Gastrocnemius medialis (tissue), 4 donors: ENCODE measurements at places on chromosomes 6 and 20. TPM values are rescaled to one million over a fixed set of nuclear protein-coding genes. Genes with fewer than 3 reads are reported as not detected.

DNA sequence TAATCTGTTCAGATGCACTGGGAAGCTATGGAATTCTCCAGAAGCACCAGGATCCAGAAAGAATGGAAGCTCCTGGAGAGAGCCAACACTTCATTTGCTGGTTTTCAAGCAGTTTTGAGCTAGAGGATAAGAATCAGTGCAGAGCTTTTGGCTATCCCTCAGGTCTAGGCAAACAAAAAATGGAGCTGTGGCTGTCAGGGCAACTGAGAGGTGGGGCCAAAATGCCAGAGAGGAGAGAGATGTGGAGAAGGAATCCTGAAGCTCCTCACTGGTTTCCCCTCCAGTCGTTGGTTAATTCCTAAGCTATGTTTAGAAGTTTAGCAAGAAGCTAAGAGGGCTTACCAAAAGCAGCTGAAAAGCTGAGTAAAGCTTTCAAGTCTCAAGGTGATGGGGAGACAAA, 294.2 kb upstream of the JARID2 start:
- DNase-seq, result no peak

- no peak for DNase-seq
Observed at GRCh38 chr6:41561931-41562911, 16.0 kb downstream of the FOXP4 start.

- DNase-seq, result no peak
Observed at GRCh38 chr6:2257363-2257762, 12.0 kb upstream of the GMDS start.

C20orf144 gene
- not detected for total RNA-seq

DNA sequence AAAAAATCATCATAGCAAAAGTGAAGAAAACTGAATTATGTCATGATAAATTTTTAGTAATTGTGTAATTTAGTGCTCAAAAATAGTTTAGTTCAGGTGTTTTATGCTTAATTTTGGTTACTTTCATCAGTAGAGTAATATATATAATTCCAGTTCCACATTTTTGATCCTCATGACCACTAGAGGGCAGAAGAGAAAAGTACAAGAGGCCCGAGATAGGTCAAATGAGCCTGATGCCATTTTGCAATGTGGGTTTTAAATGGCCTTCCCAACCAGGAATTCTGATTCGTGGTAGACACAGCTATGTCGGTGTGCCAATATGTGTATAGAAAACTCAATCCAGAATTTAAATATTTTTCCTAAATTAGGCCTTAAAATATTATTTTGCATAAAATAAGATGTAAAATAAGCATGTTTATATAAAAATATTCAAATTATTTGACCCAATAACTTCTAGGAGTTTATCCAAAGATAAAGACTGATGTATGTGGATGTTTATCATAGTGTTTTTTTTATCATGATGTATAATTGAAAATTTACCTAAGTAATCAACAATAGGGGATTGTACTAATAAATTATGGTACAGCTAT, 159.7 kb upstream of the RPS6KA2 start:
- no peak for DNase-seq

DNA sequence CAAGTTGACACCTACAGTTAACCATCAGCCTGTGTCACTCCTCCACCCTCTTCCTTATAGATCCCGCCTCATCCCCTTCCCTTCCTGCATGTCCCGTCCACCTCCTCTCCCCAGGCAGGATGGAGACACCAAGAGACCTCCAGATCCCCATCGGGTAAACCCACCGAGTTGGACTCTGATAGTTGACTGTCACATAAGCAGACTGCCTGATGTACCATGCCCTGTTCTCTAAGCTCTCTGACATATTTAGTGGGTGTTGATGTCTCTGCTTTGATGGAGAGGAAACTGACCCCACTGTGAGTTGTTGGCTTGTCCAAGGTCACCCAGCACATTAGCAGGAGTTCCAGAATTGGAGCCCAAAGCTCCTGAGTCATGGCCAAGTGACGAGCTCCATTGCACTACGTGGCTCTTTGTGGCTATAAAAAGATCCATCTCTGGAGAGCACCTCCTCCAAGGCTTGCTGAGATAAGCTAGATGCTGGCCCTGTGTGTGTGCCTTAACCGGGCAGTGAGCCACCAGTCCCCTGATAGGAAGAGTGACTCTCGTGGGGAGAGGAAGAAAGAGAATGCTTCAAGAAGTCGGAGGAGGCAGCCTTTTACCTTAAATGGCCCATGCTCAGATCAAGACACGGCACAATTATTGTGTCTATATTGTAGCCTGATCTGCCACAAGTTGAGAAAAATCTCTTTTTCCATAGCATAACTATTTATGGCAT, 236.0 kb upstream of the ECI2 start:
- peak; percentile 88 for DNase-seq

OARD1 gene
- total RNA-seq, result 14.3 TPM

DNA sequence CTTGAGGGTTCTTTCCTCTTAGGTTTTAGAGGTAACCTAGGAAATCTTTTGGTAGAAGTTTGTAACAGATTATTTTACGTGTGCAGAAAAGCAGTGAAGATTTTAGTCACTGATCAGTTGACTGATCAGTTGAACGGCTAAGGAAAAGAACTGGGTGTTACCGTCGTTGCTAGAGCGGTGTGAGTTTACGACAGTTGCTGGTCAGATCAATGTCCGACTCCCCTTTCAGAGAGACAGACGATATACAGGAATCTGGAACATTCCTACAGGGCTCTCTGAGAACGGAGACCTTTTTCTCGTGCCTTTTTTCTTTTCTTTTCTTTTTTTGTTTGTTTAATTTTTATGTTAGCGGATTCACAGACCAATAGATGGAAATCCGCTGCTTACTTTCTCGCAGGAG, 132.1 kb upstream of the ZNF184 start:
- no peak for DNase-seq

ELOVL2 gene
- 0.07 TPM for total RNA-seq

DNA sequence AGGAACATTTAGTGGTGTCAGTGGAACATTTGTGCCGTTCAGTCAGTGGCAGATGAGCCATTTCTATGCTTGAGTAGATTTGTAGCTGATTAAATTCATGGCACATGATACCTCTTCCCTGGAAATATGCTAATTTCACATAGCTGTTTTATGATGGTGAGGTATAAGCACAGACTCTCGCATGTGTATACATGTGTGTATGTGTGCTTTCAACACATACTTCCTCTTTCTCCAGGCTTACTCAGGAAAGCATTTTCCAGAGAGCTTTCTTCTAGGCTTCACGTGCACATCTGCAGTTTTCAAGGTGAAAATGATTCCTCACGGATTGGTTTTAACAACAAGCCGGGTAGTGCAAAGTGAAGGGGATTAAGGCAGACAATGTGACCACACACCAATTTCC, 396.5 kb downstream of the HDGFL1 start:
- DNase-seq, result no peak

HLA-DMA gene
- 5.1 TPM for total RNA-seq

BEND6 gene
- 0.97 TPM for total RNA-seq

TGM2 gene
- total RNA-seq, result 57.6 TPM

GGTLC1 gene
- total RNA-seq, result not detected

- DNase-seq, result peak; percentile 55
Observed at GRCh38 chr6:158072083-158072721, 90.5 kb downstream of the SYNJ2 start.

- DNase-seq, result no peak
Observed at GRCh38 chr6:35141007-35141655, at the start of gene TCP11. TSS of gene TCP11 (minus strand) at chr6:35141339. CDS start at chr6:35140870, 469 bp downstream.

TMEM244 gene
- not detected for total RNA-seq

BPIFA1 gene
- total RNA-seq, result not detected

- DNase-seq, result no peak
Observed at GRCh38 chr6:143585241-143585640, 73.7 kb upstream of the FUCA2 start.

- peak; percentile 4 for DNase-seq
Observed at GRCh38 chr20:64104667-64105451, 2.5 kb downstream of the NPBWR2 start.

GHRH gene
- not detected for total RNA-seq

- DNase-seq, result no peak
Observed at GRCh38 chr6:168278904-168279303, 40.7 kb downstream of the DACT2 start.

GRCh38 chr6:48183811-48184605, 73.0 kb upstream of the PTCHD4 start:
- DNase-seq, result no peak

- peak; percentile 67 for DNase-seq
Observed at GRCh38 chr6:151240036-151240685, 394 bp downstream of the AKAP12 start.

DNA sequence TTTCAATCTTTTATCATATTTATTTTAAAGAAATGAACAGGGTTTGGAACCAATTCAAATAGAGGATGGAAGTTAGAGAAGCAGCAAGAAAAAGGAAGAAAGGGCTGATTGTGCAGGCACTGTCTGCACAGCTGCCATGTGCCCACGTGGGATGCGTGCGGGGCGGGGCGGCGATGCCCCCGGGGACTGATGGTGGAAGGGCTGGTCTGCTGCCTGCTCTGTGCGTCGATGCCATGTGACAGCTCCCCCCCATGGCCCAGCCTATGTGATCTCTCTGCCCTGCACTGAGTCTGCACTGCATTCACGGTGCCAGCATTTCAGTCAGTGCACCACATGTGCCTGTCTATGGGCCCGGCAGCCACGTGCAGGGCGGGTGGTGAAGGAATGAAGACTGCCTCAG, 96.4 kb downstream of the IRF4 start:
- DNase-seq, result no peak

- DNase-seq, result no peak
Observed at GRCh38 chr6:38182426-38182825, 362.9 kb downstream of the ZFAND3 start.

- no peak for DNase-seq
Observed at GRCh38 chr20:45111799-45112471, 3.0 kb downstream of the WFDC5 start.

GRCh38 chr6:19535351-19535750, 301.8 kb upstream of the ID4 start:
- DNase-seq, result no peak

GRCh38 chr6:157104803-157105202, 218.5 kb downstream of the TMEM242 start:
- no peak for DNase-seq

GRCh38 chr6:140729521-140729920, 1355.1 kb upstream of the CITED2 start:
- DNase-seq, result no peak

MAK gene
- total RNA-seq, result not detected

- DNase-seq, result no peak
Observed at GRCh38 chr6:48641544-48641943, 530.5 kb upstream of the PTCHD4 start.

GRCh38 chr20:41365777-41366545, 657 bp downstream of the EMILIN3 start:
- DNase-seq, result no peak

GRCh38 chr20:25539742-25540672, 45.3 kb downstream of the NINL start:
- no peak for DNase-seq

- DNase-seq, result no peak
Observed at GRCh38 chr6:3627501-3627900, 124.0 kb downstream of the PXDC1 start.

EEF1A2 gene
- 2,267 TPM for total RNA-seq

DNA sequence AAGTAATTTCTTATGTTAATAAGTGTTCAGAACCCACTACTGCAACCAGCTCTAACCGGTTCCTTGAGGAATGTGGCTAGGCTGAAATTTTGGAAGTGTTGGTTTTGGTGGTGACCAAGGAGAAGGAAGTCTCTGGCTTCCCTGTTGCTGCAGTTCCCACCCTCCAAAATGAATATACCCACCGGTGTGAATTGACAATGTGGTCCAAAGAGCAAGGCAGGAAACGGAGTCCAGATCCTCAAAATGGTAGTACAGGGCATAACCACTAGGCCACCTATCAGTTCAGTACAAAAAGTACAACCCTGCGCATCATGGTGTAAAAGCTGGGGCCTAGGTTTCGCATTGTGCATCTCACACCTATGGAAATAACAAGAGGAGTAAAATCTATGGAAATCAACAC, 2.8 kb downstream of the ADNP start:
- no peak for DNase-seq

GRCh38 chr6:94862112-94862511, 715.2 kb upstream of the MANEA start:
- DNase-seq, result no peak

DNA sequence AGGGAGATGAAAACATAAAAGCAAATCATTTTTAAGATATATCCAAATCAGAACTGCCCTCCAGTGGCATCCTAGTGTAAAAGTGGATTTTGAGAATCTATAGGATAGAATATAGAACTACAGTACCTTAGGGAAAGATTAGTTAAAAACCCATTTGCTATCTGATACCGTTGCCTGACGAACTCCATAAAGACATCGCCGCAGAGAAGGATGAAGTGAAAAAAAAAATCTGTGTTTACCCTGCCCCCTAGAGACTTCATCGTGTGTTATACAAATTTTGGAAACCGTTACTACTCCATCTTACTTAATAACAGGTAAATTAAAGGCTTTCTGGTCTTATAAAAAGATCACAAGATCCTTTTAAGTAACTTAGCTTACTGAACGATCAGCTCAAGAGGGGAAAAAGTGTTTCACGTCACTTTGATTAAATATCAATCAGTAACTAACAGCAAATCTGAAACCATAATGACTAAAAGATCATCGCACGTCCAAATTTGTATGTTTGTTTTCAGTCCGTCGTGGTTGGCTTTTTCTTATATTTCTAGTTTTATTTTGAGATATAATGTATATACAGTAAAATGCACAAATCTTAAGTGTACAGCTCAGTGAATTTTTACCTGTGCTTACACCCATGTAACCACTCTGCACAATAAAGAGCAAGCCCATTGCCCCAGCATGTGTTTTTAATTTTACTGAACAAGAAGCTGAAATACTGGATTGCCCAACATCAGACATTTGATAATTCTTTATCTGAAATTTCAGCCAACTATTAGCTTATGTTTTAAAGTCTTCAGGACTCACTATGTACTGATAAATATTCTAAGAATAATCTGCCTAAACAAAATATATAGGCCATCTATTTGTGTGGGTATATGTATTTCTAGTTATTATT, 881 bp upstream of the MCM3 start:
- DNase-seq, result no peak

AURKA gene
- 11.3 TPM for total RNA-seq

DNA sequence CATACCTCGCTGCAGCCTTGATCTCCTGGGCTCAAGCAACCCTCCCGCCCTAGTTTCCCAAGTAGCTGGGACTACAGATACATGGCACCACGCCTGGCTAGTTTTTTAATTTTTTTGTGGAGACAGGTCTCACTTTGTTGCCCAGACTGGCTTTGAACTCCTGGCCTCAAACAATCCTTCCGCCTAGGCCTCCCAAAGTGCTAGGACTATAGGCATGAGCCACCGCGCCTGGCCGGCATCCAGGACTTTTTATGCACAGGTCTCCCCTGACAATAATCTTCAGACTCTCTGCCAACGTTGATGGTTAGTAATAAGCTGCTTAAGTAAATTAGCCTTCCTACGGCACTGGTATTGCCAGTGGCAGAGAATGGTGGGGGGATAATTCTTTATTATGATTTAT, 110.5 kb upstream of the MTHFD1L start:
- DNase-seq, result no peak

DNA sequence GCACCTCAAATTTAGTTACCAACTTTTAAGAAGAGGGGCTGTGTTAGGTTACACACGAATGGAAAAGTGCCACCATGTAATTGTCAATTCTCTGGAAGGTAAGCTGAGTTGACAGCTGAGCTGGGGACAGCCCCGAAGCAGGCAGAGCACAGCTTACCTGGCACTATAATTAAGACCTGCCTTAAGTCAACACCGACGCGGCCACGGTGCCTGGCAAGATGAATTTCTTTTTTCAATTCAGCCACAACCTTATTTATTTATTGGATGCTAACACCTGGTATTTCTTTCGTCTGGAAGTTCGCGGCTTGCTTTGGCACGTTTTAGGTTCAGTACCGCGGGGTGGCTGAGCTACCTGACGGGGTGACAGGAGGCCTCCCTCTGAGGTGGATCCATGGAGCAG, 40.6 kb upstream of the NFATC2 start:
- no peak for DNase-seq

GRCh38 chr6:14467591-14467990, 350.0 kb downstream of the CD83 start:
- DNase-seq, result no peak
